ENCODE measurements at places on chromosomes 5 and 9.

DNA sequence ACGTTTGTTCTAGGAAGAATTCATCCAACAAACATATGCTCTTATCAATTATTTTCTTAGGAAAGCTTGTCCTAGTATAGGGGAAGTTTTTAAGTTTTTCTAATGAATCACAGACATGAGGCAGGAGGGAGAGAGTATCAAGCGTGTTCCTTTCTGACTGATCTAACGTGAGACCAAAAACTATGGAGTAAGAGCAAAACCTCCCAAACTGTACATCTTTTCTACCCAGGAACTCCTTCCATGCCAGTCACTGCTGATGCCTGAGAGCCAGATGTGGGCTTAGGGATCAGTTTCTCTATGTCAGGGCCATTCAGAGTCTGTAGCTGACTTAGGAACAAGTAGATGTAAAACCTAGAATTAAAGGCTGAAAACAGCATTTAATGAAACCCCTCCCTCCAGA lies 51.7 kb upstream of the NFIB start:
- no peak for DNase-seq

DNA sequence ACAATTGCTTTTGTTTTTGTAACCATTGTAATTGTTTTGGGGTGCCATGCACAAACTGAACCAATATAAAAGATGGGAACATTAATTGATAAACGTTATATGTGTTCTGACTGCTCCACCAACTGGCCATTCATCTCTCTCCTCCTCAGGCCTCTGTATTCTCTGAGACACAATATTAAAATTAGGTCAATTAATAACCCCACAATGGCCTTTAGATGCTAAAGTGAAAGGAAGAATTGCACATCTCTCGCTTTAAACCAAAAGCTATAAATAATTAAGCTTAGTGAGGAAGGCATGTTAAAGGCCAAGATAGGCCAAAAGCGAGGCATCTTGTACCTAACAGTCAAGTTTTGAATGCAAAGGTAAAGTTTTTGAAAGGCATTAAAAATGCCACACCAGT lies 448.4 kb upstream of the ITGA1 start:
- no peak for DNase-seq

- DNase-seq, result no peak
These were observed 17.2 kb upstream of the C5orf47 start for GRCh38 chr5:173971681-173972345.

GRCh38 chr5:157447201-157447637 lies 12.8 kb upstream of the NIPAL4 start:
- no peak for DNase-seq

DNA sequence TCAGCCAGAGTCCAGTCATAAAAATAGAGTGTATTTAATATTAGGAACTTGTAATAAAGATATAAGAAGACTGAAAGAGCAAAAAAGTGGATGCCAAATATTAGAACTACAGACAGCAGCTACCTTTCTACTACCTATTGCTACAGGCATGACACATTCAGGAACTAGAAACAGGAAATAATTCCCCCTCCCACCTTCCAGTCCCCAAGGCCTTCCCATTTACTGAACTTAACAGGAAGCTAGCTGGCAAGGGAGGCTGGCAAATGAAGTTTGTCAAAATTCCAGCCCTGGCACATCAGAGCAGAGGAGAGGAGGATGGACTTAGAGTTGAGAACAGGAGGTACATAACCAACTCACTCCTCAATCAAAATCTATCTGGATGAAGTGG lies 50.2 kb upstream of the RIC1 start:
- no peak for DNase-seq

DNA sequence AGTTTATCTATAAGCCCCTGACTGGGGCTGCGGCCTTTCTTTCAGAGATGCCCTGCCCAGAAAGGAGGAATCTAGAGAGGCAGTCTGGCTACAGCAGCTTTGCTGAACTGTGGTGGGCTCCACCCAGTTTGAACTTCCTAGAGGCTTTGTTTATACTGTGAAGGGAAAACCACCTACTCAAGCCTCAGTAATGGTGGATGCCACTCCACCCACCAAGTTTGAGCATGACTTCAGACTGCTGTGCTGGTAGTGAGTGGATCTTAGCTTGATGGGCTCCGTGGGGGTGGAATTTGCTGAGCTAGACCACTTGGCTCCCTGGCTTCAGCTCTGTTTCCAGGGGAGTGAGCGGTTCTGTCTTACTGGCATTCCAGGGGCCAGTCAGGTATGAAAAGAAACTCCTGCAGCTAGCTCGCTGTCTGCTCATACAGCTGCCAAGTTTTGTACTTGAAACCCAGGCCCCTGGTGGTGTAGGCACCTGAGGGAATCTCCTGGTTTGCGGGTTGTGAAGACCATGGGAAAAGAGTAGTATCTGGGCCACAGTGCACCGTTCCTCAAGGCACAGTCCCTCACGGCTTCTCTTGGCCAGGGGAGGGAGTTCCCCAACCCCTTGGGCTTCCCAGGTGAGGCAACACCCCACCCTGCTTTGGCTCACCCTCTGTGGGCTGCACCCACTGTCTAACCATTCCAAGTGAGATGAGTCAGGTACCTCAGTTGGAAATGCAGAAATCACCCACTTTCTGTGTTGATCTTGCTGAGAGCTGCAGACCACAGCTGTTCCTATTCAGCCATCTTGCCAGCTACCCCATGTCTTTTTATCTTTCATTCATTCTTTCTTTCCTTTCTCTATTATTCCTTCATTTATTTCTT lies 211.8 kb upstream of the C9orf72 start:
- no peak for DNase-seq

DNA sequence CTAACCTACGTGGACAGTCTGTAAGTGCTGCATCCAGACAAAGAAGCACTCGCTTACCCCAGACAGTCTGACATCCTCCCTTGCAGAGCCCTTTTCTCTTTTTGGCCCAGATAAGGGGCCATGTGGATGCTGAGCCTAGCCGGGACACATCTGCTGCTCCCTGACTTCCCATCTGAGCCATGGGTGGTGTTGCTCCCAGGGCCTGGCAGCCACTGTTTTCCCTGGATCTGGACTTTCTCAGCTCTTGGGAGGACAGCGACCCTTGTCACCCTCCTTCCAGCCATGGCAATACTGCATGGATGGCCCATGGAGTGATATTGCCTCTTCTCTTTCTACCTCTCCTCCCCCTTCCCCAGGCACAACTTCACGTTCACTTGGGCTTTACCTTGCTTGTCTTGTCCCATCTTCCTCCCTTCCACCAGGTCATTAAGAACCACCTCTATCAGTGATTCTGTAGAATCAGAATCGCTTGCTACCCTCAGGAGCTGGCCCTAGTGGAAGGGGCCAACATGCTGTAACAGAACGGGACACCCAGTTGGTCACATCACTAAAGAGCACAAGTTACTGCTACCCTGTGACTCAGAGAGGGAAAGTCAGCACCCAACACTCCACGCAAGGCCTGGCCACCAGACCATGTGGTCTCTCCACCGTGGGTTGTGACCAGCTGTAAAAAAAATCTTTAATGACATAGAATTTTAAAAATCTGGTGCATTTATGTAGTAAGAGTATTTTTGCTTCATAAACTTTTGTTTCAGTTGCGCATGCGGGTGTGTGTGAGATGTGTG lies 4.4 kb downstream of the NEURL1B start:
- DNase-seq, result no peak

DNA sequence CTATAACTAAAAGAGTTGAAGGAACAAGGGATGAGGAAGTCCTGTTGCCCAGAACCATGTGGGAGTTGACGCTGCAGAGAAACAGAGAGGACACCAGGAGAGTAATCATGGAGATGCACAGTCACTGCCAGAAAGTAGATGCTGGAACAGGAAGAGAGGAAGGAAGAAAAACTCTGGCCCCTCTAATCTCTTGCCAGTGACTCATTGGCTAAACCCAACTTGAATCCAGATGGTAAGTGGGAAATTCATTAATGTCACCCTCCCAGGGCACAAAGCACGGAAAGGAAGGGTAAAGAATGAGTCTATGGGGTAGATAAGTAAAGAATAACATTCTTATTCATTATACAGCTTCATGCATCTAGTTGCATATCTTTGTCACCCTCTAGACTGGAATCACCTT lies 631.9 kb downstream of the PRELID2 start:
- DNase-seq, result no peak

GRCh38 chr5:143716881-143717280 lies 95.1 kb upstream of the HMHB1 start:
- no peak for DNase-seq

DNA sequence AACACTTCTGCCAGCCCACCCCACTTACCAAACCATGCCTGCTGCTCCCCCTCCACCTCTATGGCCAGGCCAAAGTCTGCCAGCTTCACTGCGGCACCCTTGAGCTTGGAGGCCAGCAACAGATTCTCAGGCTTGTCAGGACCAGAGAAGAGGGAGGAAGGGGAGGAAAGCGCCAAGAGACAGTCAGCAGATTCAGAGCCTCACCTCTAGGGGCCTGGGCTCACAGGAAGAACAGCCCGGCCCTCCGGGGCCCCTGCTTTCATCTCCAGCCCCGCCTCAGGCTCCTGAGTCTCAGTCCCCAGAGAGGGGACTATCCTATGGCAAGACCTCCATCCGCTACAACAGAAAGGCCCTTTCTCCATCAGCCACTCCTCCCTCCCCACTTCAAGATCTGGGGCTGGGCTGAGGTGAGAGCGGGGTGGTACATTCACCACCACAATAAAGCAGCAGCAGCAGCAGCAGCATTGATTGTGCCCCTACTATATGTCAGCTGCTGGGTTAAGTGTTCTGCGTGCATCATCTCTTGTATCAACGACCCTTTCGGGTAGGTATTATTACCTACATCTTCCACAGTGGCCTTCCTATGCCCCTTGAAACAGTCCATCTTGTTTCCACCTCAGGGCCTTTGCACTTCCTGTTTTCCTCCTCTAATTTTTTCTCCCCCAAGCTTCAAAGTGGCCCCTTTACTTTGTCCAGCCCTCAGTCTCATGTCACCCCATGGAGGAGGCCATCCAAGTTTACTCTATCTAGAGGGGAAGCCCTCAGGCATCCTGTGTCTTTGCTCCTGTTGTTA lies 36.0 kb downstream of the CAMK2A start:
- DNase-seq, result no peak

- DNase-seq, result no peak
These were observed 515.8 kb downstream of the KIF4B start for GRCh38 chr5:155529362-155529761.

DNA sequence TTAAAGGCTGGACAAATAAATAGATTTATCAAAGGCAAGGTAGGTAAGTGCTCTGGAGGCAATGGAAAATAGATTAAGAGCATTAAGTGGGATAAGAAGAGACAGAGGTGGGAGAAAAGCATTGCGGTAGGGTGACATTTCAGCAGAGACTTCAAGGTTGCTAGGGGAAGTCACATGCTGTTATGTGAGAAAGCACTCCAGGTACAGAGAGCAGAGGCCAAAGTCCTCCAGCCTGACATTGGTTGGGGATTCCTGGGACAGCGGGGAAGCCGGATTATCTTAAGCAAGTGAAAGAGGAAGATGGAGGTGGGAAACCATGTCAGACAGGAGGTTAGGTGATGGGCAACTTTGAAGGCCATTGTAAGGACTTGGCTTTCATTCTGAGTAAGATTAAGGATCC lies 1222.9 kb downstream of the PTPRD start:
- DNase-seq, result no peak

- DNase-seq, result no peak
These were observed 44.0 kb upstream of the PLPP1 start for GRCh38 chr5:55578771-55579170.

- no peak for DNase-seq
These were observed 1.1 kb downstream of the LURAP1L start for GRCh38 chr9:12775679-12776512.

DNA sequence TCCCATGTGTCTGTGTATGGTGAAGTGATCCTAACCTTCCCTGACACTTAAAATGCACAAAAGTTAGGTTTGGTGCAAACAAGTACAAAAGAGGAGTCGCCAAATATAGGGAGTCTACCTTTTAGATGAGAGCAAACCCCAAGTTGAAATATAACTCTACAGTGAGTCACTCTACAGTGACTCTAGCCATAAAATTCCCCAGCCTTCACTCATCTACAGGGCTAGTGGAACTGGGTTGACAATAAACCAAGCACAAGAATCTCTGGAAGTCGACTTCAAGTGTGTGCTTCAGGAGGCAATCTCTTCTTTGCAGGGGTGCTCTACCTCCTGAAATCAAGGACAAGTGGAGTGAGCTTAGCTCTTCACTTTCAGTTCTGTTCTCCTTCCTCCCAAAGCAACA lies 3.3 kb downstream of the SHISAL2B start:
- DNase-seq, result no peak

DNA sequence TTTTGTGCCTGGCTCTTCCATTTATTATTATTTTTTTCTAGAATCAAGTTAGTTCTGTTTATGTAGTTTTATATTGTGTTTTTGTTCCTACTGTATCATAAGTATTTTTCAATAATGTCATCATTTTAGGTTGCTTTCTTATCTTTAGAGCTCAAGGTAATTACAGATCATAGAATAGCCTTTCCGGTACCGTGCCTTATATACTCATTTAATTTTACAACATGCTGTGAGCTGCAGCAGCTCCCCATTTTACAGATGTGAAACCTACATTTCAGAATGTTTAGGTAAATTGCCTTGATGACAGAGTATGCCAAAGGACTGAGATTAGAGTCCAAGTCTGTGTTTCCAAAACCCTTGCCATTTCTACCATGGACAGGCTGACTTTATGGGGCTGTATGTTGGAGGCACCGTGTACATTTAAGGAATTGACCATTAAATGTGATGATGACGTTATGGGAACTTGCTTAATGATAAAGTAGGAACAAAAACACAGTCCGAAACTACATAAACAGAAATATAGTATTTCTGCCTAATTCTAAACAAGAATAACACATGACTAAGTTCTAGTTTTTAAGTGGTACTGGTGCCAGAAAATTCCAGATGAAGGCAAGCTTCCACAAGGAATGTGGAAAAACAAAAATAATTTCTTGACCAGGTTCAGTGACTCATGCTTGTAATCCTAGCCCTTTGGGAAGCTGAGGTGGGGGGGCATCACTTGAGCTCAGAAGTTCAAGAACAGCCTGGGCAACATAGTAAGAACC lies 97.7 kb downstream of the IQGAP2 start:
- DNase-seq, result no peak

DNA sequence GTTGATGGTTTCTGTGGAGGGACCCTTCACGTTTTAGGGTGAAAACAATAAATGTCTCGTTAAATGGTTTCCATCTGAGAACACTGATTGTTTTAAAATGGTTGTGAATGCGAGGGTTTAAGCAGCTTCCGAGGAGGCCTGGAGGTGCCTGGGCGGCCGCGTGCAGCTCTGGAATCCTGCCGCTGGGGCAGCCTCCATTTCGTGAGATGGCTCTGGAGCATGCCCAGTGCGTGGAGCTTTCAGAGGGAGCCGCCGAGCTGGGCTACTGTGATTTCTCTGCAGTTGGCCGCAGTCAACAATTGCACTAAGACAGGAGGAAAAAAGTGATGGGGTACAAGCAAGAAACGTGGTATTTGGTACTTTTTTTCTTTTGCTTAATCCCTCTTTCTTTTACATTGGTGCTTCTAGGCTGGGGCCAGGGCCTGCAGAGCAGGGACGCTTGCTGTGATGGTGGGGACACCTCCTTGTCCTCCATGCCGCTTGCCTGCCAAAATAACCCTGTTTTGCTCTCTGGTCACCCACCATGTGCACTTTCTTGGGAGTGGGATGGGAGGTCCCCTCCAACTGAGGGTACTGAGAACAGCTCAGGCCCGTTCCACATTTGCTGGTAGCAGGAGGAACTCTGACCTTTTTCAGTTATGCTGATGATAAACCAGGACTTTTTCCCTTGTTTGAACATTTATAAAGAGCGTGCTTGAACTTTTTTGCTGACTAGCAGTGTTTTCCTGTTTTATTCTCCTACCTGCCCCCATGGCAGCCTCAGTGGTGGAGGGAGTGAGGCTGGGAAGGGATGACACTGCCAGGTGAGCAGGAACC lies 47.1 kb downstream of the EHMT1 start:
- DNase-seq, result no peak

GRCh38 chr9:100577776-100578448 lies at the start of gene CAVIN4:
TSS of gene CAVIN4 (plus strand) at chr9:100578079. CDS start at chr9:100578144, 65 bp downstream.
- no peak for DNase-seq

GRCh38 chr9:72948575-72949243 lies 4.1 kb downstream of the ALDH1A1 start:
- DNase-seq, result no peak
